Fibroblast of skin of scalp (primary cell): ENCODE measurements at places on chromosomes 7 and 10.
A peak's percentile ranks its signal among the peaks of the same experiment; 100 is the strongest.

DNA sequence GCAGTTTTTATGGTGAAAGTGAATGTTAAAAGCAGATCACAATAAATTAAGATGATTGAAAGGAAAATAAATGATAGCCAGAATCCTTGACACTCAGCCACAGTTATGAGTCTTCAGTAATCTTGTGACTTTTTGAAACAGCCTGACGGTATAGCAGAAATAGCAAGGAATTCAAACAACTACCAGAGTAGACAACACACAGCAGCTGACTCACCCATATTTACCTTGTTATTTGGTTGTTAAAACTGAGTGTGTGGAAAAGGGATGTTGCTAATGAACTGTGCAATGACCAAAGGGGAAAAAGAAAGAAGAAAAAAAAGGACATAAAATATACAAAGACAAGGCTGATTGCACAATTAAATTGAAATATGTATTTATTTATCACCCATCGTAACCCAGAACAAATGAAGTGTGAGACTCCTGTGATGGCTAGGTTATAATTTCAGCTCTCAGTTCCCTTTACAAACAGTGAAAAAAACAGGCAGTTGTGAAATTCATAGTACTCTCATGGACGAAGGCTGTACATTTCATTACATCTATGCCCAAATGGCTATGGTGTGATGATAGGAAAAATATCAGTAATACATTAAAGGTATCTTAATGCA is 1023.0 kb upstream of the SORCS1 start:
- DNase-seq, result no peak

GRCh38 chr7:146138926-146139325 is 22.3 kb downstream of the CNTNAP2 start:
- DNase-seq, result no peak

DNA sequence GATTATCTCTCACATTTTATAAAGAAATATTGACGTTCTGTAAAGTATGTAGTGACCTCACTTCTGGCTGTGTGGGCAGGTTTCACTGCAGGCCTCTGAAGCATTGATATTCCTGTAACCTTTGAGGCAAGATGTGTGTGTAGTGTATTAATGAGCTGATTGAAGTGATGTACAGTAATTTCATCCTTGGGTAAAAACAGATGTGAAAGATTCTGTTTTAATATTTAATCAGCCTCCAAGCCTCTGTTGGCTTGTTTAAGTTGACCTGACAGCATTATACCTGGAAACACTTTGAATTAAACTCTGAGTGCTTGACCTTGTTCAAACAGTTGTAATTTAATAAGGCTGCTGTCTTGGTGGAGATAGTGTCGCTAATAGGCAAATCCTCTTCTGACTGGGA is 74.9 kb downstream of the KAT6B start:
- DNase-seq, result no peak

DNA sequence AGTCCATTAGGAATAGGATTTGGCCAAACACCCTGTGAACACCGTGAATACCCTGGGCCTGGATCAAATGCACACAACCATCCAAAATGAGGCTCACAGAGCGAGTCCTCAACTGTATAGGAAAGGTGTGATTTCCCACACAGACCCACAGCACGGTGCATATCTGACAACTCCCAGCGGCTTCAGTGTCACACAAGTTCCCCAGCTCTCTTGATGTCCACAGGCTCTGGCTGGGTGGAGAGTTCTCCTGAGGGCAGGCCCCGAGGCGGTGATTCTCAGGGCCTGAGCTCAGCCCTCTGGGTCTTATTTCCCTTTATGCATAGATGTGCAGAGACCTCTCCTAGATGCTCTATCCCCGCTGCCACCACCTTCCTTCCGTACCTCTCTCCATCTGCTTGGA is 64.1 kb downstream of the SH3PXD2A start:
- DNase-seq, result no peak

DNA sequence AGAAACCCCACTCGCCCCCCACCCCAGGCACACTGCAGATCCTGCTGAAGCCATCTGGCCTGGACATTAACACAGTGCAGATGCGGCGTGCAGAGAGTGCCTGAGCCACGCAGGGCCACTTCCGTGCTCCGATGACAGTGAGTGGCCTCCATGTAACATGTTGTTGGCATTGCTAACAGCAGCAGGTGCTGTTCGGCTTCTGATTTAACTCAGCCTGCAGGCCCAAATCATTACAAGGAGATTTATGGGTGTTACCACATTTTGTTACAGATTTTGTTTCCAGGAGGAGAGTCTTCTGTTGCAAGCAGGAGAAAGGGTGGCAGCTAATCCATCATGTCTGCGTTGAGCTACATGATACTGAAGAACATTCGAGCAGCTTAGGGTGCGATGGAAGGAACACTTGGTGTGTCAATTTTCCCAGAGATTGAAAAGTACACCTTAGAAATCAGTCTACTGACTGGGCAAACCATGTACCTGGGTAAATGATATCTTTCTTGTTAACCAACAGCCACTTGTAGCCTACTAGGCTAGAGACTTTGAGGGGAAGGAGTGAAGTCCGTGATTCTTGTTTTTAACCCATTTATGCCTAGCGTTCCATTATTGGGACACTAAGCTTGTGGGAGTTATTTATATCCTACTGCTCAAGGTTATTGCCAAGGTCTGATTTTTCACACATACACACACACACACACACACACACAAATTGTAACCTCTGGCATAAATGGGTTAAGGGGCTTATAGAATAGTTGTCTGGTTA is 90.0 kb downstream of the JCAD start:
- no peak for DNase-seq

DNA sequence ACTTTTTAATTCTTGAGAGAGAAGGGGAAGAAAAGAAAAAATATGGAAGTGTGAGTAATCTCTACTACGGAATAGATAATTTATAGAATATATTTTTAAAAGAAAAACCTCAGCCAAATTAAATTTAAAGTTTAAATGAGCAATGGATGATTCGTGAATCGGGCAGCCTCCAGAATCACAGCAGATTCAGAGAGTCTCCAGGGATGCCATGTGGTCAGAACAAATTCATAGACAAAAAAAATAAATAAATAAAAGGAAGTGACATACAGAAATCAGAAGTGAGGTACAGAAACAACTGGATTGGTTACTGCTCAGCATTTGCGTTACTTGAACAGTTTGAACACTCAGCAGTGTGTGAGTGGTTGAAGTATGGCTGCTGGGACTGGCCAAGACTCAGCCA is 53.0 kb downstream of the PHYHIPL start:
- DNase-seq, result peak; percentile 64

GRCh38 chr10:75465450-75465827 is 34.0 kb downstream of the LRMDA start:
- no peak for DNase-seq

DNA sequence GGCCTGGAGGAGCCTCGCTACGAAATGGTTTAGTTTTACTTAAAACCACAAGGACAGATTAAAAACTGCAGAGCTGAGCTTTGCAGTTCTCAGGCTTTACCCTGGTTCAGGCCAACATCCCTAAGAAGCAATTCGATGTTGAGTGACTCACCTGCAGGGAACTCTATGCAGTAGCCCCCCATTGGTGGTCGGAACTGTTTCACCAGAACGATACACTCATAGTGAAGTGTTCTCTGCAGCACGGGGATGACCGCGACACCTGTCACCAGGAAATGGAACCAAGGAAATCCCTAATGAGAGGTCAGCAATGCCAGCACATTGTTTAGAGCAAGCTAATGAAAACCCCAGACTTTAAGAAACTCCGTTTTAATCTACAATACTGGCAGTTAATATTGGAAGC is 18.0 kb downstream of the NUDT5 start:
- DNase-seq, result no peak

- DNase-seq, result peak; percentile 55
Measured at GRCh38 chr10:43186150-43186549, 47.9 kb downstream of the CSGALNACT2 start.

DNA sequence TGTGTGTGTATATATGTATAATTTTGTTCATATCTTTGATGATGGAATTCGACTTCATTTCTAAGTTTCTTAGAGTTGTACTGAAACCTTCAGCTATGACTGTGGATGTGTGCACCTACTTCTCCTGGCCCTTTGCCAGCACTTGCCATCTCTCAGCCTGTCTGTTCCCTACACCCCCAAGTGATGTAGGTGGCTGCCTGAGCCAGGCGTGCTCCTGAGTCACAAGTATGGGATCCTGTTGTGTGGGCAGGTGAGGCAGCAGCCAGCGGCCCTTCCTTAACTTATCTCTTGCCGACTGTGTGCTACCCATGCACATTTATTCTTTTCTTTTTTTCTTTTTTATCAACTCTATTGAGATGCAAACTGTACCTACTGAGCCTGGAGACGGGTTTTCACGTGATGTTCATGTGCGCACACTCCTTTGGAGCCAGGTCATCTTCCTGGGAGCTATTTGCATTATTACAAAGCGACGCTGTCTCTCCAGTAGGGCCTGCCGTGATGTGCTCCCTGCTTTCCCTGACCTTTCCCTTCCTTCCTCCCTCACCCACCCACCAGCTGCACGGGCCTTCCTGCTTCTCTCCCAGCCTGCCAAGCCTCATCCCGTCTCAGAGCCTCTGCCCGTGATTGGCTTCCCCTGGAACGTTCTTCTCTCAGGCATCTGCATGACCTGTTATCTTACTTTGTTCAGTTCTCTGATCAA is 31.3 kb upstream of the GALNT11 start:
- DNase-seq, result no peak

DNA sequence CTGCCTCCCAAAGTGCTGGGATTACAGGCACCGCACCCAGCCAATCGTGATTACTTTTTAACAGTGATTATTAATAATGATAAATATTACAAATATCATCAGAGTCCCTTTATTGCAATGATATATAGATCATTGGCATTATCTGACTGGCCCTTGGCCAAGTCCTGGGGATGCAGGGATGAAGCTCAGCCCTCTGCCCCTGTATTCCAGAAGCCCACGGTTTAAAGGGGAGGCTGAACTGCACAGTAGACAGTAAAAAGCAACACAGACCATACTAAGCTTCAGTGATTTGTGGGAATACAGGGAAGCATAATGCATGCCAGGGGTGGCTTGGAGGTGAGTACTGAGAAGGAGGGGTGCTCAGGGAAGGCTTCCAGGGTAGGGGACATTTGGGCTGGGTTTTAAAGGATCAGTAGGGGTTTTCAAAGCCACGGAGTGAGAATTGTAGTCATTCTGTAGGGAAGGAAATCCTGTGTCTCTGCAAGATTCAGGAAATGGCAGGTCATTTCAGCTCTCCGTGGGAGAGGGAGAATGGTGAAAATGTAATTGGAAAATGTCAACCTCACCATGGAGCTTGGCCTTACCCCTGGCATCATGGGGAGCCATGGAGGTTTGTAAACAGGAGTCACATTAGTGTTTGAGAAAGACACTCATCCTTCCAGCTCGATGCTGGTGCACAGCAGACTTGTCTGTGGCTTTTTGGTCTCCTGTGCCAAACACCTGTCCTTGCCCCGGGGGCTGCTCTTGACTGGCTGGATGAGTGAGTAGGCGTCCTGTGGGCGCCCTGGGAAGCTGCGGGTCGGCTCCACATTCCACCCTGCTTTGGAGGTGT is 8.8 kb downstream of the ADAMTS14 start:
- DNase-seq, result no peak

- DNase-seq, result peak; percentile 27
Measured at GRCh38 chr7:19368491-19368925, 223.3 kb upstream of the FERD3L start.

DNA sequence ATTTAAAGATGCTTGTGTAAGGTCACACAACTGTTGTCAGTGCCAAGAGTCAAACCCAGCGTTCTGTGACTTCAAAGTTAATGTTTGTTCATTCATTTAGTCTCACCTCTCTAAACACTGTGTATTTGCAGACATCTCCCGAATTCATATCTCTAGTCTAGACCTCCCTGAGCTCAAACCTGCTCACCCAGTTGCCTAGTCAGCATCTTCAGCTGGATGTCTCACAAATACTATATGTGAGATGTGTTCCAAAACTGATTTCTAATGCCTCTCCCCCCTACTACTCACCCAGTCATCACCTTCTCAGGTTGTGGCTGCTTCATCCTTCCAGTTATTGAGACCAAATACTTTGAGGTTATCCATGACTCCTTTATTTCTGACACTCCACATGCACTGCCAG is 91.4 kb downstream of the ST7 start:
- DNase-seq, result no peak
